ENCODE measurements at places on chromosomes 16 and 17.

- DNase-seq = no peak
Observed at GRCh38 chr17:66152756-66153155, 39.2 kb downstream of the CEP112 start.

GRCh38 chr16:66562986-66563385 lies 3.3 kb upstream of the CMTM1 start:
- DNase-seq = no peak

DNA sequence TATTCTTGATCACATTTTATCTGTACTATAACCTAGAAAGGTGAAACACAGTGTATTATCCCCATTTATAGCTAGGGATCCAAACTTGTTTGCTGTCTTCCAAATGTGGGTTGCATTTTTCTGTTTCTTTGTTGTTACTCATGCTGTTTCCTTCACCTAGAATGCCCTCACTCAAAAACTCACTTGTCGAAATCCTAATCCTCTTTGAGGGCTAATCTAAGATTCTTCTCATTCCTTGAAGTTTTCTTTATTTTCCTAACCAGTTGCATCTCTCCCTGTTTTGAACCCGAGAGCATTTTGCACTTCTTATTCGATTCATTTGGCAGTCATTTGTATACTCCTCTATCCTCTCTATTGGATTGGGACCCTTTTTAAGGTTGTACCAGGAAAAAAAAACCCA lies 9.6 kb downstream of the CALCOCO2 start:
- DNase-seq = no peak

- no peak for DNase-seq
Observed at GRCh38 chr17:73384926-73385325, 73.1 kb upstream of the CDC42EP4 start.

DNA sequence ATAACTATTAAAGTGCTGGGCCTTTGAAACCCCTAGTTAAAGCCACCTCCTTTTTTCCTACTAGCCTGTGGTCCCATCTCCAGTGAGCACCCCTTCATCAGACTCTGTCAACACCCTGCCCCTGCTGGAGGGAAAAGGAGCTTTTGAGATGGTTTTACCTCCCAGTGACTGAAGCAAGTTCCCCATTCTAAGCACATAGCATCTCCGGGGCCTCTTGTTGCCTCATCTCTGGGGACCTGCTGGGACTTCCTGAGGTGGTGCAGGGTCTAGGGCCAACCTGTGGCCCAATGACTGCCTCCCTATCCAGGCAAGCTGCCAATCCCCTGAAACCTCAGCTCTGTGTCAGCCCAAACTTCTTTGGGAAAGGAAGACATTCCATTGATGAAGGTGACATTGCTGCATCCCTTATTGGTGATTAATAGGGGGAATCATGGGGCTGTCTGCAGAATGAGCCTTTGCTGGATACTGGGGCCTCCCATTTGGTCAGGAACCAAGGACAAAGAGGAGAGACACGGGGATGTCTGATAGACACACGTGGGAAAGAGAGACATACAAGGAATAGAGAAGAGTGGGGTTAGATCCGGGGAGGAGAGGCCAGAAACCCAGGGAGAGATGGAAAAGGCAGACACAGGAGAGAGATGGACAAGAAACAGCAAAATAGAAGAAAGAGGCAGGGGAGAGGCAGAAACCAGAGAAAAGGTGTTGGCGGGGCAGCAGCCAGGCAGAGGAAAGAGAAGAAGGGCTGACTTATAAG lies 2.4 kb downstream of the C1QL1 start:
- no peak for DNase-seq

- no peak for DNase-seq
Observed at GRCh38 chr17:29126268-29126930, 53.8 kb downstream of the MYO18A start.

DNA sequence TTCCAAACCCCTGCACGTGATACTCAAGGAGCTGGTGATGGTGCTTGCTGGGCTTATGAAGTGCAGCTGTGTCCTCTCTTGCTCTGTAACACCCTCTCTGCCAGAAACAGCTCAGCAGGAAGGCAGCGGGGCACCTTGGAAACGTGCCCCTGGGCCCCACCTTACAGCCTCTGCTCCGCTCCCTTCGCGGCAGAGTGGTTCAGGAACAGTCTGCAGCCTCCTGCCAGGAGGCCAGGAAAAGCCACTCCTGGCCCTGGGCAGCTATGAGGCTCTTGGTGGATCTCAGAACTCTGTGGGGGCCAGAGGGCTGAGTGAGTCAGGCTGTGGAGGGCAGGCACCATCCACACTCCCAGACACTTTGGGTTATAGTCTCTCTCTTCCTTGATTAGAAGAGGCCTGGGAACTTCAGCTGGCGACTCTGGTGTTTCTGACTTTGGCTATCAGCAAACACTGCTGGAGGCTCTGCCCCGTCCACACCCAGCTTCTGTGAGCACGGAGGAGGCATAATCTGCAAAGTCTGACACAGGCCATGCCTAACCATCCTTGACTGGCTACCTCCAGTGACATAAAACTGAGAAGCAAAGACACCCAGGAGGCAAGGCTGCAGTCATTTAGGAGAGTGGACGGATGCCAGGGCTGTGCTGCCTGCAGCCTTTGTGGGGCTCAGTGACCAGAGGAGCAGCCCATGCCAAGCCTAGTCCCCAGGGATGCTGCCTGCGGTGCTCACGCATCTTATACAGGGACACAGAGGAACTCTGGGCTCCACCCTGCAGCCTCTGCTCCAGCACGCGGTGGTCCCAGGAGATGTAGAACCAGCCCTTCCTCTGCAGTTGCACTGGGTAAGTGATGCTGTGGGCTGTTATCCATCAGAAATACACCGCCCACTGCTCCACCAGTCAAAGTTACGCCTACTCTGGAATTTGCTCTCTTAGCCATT lies 65.3 kb downstream of the METRNL start:
- no peak for DNase-seq

DNA sequence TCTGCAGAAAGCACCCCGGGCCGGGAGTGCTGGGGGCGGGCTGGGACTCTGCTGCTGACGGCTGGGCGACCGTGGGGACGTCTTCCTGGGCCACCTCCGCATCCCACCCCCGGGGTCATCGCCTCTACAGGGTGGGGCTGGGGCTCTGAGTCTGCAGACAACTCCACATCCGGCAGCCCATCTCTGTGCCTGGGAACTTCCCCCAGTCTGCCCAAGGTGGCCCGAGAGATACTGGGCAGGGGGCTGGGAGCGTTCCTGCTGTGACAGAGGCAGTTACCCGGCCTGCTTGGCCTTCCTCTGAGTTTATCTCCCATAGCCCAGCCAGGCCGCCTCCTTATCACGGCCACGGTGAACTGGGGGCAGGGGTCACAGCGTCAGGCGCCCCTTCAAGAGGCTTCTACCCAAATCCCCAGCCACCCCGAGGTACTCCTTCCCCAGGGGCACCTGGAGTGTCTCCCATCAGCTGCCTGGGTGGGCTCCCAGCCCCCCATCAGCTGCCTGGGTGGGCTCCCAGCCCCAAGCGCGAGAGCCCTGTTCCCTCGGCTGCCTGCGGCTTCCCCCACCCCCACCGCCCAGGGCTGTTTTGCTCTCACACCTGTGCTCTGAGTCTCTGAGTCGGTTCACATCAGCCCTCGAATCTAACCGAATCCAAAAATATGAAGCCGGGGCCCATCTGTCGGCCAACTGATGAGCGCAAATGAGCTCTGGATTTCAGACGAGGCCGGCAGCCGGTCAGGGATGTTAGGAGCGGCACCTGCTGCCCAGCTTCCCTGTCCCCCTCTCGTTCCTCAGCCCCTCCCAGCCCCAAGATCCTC lies 15.6 kb upstream of the CBFA2T3 start:
- DNase-seq = no peak

- no peak for DNase-seq
Observed at GRCh38 chr16:69223882-69224281, 36.9 kb downstream of the SNTB2 start.

DNA sequence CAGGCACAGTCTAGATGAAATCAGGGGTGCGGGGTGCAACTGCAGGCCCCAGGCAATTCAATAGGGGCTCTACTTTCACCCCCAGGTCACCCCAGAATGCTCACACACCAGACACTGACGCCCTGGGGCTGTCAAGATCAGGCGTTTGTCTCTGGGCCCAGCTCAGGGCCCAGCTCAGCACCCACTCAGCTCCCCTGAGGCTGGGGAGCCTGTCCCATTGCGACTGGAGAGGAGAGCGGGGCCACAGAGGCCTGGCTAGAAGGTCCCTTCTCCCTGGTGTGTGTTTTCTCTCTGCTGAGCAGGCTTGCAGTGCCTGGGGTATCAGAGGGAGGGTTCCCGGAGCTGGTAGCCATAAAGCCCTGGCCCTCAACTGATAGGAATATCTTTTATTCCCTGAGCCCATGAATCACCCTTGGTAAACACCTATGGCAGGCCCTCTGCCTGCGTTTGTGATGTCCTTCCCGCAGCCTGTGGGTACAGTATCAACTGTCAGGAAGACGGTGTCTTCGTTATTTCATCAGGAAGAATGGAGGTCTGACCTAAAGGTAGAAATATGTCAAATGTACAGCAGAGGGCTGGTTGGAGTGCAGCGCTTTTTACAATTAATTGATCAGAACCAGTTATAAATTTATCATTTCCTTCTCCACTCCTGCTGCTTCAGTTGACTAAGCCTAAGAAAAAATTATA lies 1.6 kb downstream of the HBA1 start:
- DNase-seq = no peak

DNA sequence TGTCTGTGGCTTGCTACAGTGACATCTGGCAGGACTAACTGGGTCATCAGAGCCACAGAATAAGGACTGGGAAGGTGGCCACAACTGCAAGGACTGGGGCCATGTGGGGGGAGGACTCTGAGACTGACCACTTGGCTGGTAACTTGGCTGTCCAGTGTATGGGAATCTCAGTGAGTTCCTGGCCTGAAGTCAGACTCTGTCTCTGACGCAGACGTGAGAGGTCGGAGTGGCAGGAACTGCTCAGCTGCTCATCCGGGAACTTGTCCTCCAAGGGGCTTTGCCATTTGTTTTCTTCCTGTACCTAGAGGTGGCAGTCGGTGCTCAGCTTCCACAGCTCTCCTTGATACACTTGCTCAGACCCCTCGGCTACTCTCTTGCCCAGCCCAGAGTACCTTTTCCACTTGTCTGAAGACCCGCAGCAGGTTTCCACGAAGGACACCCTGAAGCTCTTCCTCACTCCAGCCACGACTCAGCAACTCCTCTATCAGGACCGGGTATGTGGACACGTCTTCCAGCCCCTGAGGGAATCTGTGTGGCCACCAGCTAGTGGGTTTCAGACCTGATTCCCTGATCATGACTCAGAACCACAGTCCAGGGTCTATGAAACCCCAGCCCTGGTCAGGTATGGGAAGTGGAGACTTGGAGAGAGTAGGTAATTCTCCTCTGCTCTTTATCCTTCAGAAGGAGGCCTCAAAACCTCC lies 7.3 kb upstream of the DPEP3 start:
- no peak for DNase-seq

DNA sequence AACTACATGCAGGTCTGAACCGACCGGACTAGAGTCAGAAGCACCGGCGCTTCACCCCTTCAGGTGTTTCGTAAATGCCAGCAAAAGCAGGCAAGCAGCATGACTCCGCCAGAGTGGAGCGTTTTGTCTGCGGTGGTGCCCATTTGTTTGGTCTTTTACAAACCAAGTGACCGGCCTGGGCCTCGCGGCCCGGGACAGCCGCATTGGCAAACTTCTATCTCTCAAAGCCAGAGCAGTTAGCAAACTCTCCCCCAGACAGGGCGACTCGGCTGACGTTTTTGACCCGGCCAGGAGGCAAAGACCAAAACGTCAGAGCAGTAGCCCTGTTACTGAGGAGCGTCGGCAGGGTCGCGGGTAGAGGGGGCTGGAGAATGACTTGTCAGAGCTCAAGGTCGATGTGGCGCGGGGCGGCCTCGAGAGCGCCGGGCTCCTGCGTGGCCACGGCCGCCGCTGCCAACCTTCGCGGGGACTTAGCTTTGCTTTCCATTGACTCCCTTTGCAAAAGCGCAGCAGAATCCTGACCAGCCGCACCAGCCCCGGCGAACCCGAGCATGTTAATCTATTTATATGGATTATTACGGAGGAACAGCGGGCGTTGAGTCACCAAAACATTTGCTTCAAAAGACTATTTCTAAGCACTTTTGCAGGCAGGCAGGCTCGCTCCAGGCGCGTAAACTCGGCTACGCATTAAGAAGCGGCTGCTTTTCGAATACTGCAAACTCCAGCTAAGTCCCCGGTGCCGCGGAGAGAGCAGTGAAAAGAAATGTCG lies 763 bp upstream of the SOX9 start:
- DNase-seq = peak; percentile 88

- DNase-seq = no peak
Observed at GRCh38 chr17:69048634-69049033, 12.1 kb downstream of the ABCA9 start.

DNA sequence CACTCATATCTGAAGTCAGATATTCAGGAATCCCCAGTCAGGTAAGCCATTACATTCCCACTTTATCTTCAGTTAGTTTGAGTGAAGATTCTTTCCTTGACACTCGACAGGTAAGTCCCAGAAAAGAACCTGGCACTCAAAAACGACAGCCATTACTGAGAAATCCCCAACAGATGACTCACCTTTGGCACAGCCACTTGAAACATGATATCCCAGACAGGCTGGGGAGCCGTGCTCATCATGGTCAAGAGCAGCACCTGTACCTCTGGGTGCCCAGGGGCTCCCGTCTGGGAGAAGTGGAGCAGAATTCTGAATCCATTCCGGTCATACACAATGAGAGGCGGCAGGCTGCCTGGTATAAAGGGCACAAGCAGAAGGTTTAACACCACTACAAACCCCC lies 16.8 kb upstream of the COG7 start:
- no peak for DNase-seq

DNA sequence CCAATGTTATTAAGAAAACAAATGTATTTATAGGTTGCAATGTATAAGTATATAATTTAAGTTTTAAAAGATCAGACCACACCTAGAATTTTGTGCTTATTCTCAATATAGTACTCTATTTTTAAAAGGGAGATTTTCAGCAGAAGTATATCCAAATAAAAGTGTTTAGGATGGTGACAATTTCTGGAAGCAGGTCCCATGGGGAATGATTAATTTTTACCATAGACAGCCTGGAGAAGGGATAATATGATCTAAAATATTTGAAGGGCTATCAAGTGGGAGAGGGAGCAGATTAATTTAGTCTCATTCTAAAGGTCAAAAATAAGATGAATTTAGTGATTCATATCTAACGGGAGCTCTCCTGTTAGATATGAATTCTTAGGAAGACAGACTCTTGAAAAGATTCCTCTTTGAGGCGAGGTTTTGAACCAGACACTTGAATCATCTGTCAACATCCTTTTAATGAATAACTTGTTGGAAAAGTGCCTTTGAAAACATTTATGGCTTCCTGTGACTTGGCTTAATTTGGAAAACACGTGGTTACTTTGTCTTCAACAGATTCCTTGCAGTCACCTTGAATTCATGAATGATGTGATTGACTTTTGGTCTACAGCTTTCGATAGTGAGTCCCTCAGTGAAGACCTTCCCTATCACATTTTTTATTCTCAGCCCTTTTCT lies 29.3 kb upstream of the SMIM36 start:
- DNase-seq = no peak

- no peak for DNase-seq
Observed at GRCh38 chr17:5631958-5632590, 47.8 kb upstream of the NLRP1 start.

GRCh38 chr16:80910434-80910833 lies 96.3 kb downstream of the CMC2 start:
- DNase-seq = no peak

- DNase-seq = no peak
Observed at GRCh38 chr17:34207572-34207971, 47.5 kb upstream of the CCL2 start.

- DNase-seq = no peak
Observed at GRCh38 chr17:42474276-42474675, 15.6 kb downstream of the ATP6V0A1 start.

- no peak for DNase-seq
Observed at GRCh38 chr17:42508426-42509165, 27.4 kb upstream of the NAGLU start.

GRCh38 chr17:68516732-68517131 lies 4.5 kb downstream of the PRKAR1A start:
- no peak for DNase-seq

- peak; percentile 5 for DNase-seq
Observed at GRCh38 chr17:80068301-80069222, 32.1 kb downstream of the CCDC40 start.
